Progenitor cell of endocrine pancreas (in vitro differentiated cells): ENCODE measurements at places on chromosomes 16 and 17. TPM values are rescaled to one million over a fixed set of nuclear protein-coding genes. Genes with fewer than 3 reads are reported as not detected.

Gene RNF43
- total RNA-seq: 18.7 and 19.2 TPM in 2 replicates

Gene PIRT
- not detected in 2 replicates for total RNA-seq

DNA sequence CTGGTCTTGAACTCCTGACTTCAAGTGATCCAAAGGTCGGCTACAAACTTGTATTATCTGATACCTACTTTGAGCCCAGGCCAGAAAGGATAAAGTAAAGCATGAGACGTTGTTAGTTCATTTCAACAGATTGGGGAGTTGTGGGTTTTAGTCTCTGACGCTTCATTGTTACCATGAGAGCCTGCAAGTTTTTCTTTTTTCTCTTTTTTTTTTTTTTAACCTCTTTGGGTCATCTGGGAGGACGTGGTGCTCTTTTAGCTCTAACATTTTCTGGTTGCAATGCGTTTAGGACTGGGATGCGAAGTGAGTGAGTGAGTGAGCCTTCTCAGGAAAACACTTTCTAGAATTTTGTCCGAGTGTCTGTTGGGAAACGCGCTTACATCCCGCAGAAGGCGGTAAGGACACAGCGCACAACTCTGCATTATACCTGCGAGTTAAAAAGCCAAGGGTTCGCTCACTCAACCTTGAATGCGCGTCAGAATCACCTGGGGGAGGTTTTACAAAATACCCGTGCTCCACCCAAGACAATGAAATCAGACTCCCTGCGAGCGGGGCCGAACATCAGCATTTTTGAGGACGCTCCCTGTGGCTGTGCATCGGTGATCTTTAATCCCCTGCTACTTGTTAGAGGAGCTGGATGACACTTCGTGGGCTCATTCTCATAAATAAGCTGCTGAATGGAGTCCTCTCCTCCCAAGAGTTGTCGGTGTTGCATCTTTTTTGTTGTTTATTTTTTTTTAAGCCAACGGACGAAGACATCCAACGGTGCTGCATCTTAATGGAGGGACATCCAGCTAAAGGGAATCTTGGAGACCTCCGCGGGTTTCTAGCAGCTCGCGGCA is 629 bp upstream of the RNF135 start:
- no peak for DNase-seq

GRCh38 chr17:2282297-2282873 is 21.2 kb downstream of the SMG6 start:
- DNase-seq: no peak

DNA sequence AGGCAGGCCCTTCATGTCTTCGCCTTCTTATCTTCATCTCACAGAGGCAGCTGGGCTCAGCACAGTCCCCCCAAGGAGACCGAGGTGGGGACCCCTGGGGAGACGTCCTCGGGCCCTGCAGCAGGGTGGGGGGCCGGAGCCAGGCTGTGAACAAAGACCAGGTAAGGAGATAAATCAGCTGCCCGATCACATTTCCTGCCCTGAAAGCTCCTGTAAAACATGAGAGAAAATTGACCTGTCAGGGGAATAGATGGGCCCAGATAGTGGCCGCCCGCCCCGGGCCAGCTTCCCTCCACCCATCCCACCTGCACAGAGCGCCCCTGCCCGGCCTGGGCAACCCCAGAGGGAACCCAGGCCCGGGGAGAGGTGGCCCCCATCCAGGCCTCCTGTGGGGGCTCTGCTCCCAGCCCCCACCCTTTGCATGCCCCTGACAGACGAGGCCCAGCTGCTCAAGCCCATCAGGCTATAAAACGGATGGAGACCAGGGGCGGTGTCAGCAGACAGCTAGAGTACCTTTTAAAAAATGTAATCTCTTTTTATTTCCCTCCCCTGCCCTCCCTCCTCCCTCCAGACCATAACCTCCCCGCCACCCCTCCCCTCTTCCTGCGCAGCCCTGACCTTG is 18.8 kb upstream of the SLC38A10 start:
- no peak for DNase-seq

GRCh38 chr17:43363181-43363925 is 35.4 kb upstream of the ARL4D start:
- DNase-seq: no peak

- DNase-seq: no peak
Measured at GRCh38 chr16:81703177-81704155, 75.6 kb upstream of the PLCG2 start.
